ENCODE measurements at places on chromosomes 11 and 22.

GRCh38 chr11:20138707-20139106 lies 21.6 kb downstream of the DBX1 start:
- no peak for DNase-seq

DNA sequence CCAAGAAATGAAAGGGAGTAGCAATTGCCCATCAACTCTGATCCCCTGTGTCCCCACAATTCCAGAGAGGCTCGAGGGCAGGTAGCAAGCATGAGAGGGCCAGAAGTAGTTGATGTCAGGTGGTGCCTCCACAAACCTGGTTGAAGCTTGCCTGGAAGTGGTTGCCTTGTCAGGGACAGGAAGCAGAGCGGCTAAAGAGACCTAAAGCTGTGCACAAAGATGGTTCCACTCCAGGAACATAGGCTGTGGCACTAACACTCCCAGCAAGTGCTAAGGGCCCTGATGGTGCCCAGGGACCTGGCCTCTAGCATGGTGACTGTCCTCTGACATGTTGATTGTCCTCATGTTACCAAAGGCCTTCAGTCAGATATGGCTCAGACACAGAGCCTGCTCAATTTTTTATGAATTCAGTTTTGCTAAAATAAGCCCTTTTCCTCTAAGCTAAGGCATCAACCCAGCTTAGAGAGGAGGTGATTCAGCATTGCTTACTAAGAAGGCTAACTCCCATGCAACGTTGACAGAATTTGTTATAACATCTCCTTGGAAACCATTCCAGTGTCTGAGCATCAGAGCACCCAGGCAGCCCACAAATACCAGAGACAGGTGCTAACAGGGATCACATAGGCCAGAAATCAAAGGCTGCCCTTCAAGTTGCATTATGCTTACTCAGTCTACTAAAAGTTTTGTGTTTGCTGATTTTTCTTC lies 196.3 kb upstream of the ARHGAP20 start:
- DNase-seq: no peak

DNA sequence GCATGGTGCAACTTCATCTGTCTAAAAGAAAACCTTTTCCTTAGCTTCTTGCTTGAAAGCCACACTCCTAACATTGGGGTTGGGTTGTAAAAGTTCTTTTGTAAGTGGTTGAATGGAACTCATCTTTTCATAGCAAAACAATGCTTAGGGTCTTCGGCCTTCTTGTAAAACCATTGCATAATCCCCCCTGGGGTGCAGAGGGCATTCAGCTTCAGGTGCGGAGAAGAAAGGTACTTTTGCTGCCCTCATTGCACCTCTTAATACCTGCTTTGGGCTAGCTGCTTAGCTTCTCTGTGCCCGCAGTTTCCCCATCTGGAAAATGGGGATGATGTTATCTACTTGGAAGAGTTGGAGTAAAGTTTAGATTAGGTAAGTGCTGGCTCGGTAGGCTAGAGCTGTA lies 10.1 kb downstream of the TEAD1 start:
- no peak for DNase-seq

DNA sequence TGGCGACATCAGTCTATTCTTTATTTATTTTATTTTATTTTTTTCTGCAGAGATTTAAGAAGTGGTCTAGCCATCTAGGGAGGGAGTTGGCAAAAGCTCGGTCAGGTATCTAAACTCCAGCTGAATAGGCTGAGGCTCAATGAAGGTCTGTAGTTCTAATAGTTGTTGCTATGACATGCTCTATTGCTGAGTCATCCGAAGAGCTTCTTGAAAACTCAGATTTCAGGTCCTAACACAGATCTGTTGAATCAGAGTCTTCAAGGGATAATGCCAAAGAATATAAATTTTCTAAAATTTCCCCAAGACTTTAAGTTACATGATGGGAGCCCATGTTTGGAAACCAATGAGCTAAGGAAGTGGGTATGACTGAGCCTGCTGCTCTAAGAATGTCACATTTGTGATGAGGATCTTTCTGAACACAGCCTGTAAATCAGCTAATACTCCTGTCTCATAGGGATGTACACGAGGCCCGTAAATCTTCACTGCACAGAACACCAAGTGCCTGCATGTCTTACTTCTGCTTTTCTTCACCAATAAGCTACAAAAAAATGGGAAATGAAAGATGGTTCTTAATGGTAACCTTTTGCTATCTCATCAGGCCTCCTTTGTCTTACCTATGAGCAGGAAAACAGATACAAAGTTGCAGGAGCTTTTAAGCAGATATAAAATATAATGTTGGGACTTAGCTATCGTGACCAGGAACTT lies 901.4 kb upstream of the API5 start:
- no peak for DNase-seq

GRCh38 chr11:6480299-6480914 lies 724 bp downstream of the ARFIP2 start:
- DNase-seq: no peak
